ENCODE measurements at places on chromosomes 2 and 18.

DNA sequence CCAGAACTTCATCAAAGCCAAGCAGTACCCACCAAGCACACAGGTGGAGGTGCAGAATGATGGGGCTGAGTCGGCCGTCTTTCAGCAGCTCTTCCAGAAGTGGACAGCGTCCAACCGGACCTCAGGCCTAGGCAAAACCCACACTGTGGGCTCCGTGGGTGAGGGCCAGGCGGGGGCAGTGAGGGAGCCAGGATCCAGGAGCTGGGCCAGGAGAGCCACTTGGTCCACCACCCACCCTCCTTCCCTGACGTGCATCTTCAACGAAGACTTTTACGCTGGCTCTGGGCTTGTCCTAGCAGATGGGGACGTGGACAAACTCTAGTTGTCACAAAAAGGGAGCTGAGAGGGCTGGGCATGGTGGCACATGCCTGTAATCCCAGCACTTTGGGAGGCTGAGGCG lies 11.8 kb downstream of the VIL1 start:
- no peak for DNase-seq

DNA sequence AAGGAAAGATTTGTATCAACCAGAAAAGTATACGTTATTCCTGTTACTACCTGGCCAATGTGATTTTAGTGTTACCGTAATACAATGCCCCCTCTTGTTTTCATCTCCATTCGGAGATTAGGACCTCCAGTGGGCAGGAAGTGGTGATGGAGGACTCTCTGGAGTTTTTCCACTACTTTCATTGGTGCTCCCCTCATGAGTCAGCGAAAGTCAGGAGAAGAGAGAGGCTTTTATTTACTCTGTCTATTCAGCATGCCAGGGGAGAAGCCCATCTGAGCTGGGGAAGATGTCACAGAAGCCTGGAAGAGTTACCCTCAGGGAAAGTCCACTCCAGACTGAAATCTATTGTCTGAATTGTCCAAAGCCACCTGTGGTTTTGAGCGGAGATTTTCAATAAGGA lies 88.2 kb upstream of the THUMPD2 start:
- no peak for DNase-seq

- no peak for DNase-seq
Observed at GRCh38 chr2:183935005-183935404, 663.3 kb upstream of the ZNF804A start.

DNA sequence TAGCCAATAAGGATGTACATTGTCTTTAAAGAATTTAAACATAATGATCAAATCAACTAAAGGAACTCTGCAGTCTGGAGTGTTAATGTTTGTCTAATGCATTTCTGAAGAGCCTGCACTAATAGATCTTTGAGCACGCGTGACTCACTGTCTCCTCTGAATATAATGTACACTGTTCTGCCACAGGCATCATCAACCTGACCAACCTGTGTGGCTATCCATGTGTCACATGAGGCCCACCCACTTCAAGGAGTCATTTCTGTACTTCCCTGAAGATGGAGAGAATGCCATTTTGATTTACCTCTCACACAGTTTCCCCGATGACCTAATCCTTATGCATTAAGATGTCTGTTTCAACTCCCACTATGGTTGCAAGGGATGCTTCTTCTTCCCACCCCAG lies 434.0 kb upstream of the SPHKAP start:
- DNase-seq, result no peak

- no peak for DNase-seq
Observed at GRCh38 chr18:74597034-74597661, 522 bp upstream of the ZNF407 start.

- peak; percentile 62 for DNase-seq
Observed at GRCh38 chr2:160652236-160652635, 158.6 kb upstream of the RBMS1 start.

DNA sequence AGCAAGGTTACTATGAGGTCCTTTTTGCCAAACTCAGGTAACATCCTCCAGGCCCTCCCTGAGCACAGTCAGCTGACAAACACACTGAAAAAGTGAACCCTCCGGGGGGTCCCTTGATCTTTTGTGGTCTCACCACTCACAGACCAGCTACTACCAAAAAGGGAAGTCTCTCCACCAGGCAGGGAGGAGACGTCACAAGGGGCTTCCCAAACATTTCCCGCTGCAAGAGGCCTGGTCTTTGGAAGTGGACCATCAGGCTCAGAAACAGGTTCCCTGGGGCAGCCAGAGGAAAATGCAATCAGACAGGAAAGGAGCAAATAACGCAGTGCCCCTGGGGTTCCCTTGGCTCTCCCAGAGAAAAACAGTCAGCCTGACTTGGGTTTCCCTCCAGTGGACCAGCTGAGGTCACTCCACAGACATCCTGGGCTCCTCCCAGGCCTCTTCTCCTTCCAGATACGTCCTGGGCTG lies 38.7 kb upstream of the POMC start:
- peak; percentile 64 for DNase-seq

GRCh38 chr18:58866773-58867150 lies 2.1 kb downstream of the ZNF532 start:
- DNase-seq, result no peak

DNA sequence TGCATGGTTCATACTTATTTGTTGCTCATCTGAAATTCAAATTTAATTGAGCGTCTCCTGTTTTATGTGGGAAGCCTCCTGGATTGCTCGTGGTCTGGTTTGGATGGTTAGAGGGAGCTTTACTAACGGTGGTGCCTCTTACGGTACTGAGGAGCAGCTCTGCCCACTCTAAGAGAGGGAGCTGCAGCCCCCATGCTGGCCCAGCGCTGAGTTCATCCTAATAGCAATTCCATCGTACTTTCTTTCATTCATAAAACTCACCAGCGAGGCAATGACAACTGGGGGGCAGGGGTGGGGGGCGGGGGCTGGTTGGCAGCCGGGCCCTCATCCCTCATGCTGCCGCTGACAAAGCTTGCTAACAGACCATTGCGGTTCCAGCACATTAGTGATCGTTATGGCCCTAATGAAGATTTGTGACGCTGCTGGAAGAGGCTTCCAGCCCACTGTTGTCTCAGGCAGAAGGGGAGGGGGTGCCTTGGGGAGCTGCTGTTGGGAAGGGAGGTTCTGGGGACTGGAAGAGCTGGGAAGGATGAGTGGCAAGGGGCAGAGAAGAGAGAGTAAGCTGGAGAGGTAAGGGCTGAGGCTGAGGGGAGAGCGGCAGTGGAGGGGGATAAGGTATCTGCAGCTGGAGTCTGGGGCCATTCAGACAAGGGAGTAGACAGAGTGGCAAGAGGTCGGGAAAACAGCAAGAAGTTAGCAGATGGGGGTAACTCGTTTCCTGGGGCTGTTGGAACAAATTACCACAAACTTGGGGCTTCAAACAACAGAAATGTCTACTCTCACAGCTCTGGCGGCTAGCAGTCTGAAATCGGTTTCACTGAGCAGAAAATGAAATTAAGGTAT lies 238.1 kb downstream of the LPIN1 start:
- no peak for DNase-seq

GRCh38 chr2:187547353-187547979 lies 6.8 kb downstream of the TFPI start:
- no peak for DNase-seq

DNA sequence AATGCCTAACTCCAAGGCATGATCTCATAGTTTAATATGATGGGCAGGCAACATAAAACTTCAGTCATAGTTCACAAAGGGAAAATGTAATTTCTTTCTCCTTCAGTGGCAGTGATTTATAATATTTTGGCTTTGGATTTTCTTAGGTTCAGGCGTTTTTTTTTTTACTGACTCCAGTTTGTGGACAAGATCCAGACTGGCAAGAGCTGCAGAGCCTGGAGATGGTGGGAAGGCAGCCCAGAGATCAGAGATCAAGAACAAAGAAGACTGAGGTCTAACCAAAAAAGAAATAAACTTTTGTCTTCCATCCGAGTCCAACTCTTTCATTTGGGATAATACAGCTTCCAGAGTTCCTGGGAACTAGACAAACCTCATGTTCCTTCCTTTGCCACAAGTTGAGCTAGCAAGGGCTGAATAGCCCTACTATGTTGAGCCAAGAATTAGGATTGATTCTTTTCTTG lies 215.3 kb upstream of the SETBP1 start:
- DNase-seq, result no peak

- no peak for DNase-seq
Observed at GRCh38 chr2:117931978-117932377, 81.9 kb downstream of the CCDC93 start.

DNA sequence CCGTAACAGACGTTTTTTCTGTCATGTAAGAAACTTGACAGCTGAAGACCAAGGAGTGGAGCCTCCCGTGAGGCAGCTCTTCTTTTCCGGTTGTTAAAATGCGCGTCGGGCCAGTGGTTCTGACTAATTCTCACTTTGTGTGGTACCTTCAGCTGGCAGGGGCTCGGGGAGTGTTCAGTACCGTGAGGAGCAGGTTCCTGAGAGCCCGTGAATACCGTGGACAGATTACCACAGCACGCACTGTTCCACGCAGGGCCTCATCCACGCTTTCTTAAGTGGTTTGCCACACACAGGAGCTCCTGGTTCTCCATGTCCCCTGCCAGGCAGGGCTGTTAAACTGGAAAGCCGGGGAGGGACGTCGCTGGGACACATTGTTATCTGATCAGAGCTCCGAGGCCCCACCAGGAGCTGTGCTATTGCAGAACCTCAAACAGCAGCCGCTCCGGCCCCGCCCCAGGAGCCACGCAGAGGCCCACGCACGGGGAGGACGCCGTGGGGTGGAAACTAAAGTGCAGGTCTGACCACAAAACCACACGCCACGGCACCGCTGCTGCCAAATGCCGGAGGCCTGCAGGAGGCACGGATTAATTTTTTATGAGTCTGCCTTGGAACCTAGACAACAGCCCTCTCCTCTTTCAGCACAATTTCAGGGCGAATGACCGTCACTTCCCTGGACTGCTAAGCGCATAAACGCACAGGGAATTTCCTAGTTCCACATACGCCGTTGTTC lies 43.3 kb downstream of the NFATC1 start:
- DNase-seq, result peak; percentile 22

DNA sequence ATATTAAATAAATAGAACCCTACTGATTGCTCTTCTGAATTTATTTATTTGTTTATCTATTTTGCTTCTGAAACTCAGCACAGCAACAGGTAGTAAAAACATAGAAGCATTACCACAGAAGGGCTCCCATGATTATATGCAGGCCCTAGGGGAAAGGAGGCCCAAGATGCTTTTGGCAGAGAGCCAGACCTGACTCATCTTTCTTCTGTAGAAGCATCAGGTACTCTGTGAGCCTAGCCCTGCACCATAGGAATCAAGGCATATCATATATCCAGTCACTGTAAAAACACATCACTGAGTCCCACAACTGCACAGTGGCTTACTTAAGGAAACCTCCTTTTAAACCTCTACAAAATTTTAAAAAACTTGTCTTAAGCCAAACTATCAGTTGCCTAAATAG lies 1.8 kb downstream of the SCN9A start:
- no peak for DNase-seq

GRCh38 chr18:48492880-48493279 lies 46.0 kb upstream of the CTIF start:
- no peak for DNase-seq

DNA sequence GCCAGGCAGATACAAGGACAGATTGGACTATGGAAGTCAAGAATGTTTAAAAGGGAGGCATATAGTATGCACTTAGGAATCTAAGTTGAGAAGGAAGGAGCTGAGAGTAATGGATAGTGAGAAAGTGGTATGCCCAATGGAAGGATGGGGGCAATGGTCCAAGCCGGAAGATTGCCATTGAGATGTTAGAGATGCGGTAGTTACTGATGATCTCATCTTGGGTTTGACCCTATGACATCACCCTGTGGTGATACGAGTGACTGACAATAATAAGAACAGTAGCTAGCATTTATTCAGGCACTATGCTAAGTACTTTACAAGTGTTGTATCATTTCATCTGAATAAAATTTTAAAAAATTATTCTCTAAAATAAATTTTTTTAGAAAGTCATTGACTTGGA lies 38.5 kb upstream of the ACMSD start:
- no peak for DNase-seq

DNA sequence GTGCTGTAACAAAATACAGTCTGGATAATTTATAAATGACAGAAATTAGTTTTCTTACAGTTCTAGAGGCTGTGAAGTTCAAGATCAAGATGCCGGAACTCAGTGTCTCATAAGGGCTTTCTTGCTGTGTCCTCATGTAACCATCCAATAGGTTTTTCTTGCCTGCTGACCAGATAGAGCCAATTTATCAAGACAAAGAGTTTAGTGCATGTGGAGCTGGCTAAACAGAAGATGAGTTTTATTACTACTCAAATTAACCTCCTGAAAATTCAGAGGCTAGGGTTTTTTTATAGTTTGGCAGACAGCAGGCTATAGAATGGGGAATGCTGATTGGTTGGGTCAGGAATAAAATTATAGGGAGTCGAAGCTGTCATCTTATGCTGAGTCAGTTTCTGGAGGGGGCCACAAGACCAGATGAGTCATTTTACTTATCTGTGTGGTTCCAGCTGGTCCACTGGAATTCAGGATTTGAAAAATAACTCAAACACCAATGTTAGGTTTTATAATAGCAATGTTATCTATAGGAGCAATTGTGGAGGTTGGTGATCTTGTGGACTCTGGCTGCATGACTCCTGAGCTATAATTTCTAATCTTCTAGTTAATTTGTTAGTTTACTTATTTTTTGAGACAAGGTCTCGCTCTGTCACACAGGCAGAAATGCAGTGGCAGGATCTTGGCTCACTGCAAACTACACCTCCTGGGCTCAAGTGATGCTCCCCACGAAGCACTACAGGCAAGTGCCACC lies 3.2 kb upstream of the PDK1 start:
- DNase-seq, result no peak

GRCh38 chr2:122112216-122113005 lies 357.0 kb downstream of the TSN start:
- no peak for DNase-seq

DNA sequence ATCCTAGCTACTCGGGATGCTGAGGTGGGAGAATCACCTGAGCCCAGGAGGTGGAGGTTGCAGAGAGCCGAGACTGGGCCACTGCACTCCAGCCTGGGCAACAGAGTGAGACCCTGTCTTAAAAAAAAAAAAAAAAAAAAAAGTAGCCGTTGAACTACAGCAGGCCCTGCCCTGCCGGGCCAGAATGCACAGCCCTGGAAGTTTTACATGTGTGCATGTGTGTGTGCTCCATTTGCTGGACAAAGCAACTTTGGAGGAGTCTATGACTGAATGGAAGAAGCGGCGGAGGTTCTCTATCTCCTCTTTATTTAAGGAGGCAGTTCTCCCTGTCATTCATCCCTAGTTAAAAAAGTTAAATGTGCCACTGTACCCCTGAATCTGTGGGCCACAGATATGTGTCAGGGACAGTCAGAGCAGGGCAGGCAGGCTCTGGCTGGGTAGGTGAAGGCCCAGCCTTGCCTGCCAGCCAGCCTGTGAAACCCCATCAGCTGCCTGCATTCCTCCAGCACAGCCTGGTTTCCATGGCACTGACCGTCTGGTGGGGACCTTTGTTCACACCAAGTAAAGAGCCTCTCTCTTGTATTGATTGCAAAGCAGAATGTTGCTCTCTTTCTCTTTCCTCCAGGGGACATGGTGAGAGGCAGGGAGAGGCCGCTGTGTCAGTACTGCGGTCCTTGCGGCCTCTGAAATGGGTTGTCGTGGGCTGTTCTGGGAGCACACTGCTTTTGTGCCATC lies 10.9 kb downstream of the LIPG start:
- no peak for DNase-seq
